H54 (cell line): ENCODE measurements at places on chromosomes 6 and 20.
A peak's percentile ranks its signal among the peaks of the same experiment; 100 is the strongest.

DNA sequence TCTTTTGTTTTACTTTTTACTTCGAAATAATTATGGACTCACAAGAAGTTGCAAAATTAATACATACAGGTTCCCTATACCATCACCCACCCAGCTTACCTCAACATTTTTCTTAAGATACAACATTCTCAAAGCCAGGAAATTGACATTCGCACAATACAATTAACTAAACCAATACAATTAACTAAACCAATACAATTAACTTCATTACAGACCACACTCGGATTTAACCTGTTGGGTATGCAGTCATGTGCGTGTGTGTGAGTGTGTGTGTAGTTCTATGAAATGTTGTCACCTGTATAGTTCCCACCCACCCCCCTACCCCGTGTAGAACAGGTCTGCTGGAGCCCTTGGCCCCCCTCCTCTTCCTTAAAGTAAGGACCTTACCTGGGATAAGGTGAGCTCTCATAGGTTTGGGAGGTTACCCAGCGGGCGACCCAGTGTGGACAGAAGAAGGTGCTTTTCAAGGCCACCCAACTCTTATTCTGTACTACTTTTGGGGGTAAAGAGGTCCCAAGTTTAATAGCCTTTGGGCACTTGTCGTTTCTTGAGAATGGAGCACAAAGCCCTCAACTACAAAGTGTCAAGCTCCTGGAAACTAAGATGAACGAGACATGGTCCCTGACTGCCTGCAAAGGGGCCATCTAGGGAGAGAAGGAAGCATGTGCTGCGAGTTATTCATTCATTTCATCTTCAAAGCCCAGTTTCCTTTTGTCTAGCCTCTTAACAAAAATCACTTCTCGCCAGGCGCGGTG is 544 bp upstream of the STK38 start:
- DNase-seq = no peak

DNA sequence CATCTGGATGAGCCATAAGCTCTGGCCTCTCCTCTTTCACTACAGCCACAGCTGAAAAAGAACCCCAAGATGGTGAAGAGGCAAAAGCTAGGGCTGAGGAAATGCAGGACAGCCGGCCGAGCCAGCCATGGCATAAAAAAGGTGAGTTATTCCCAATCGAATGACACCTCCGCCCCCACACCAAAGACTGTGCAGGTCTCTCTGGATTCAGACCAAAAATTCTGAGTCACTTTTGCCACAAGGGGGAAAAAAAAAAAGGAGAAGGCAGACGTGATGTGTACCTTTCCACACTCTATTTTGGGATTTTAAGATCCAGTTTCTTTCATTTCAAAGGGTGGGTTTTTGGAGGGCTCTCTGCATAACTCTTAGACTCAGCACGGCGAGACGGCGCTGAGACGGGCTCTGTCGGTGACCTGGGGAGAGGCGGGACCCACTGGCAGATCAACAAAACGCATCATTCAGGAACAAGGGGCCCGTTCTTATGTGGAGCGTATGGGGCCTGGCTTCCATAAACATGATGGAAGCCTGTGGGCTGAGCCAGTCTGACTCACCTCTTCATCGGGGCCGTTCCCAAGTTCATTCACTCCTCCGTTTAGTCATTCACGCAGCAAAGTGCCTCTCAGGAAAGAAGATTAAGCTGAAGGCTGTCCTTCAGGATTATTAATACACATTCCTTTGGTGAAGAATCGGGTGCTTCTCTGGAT is 54.8 kb downstream of the NFATC2 start:
- DNase-seq = peak; percentile 93

GRCh38 chr20:44780226-44780625 is 30.1 kb downstream of the RIMS4 start:
- peak; percentile 42 for DNase-seq

GRCh38 chr20:54011346-54011745 is 59.0 kb downstream of the BCAS1 start:
- no peak for DNase-seq

GRCh38 chr6:63732336-63732735 is 96.7 kb downstream of the PHF3 start:
- DNase-seq = no peak

DNA sequence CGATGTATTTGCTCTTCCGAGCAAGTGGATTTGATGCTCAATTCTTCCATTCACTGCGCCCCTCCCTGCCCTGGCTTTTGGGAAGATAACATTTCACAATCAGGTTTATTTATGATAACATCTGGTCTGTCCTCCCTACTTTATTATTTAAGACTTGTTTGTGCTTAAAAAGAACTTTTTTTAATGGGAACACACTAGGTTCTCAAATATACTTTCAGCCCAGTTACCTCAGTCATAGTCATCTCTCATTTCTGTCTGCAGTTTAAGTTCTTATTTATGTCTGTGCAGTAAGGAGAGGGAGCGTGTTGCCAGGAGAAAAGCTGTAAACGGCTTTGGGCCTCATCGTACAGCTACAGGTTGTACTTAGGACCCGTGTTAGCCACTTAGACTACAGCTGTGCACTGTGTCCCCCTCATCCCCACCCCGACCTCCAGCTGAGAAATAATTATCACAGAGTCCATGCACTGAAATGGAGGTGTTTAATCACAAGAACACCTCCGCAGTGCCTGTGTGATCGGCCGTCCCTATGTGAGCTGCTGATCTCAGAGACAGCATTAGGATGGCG is 99.3 kb downstream of the RPP40 start:
- no peak for DNase-seq

- no peak for DNase-seq
Observed at GRCh38 chr6:40816601-40817000, 222.4 kb downstream of the UNC5CL start.

DNA sequence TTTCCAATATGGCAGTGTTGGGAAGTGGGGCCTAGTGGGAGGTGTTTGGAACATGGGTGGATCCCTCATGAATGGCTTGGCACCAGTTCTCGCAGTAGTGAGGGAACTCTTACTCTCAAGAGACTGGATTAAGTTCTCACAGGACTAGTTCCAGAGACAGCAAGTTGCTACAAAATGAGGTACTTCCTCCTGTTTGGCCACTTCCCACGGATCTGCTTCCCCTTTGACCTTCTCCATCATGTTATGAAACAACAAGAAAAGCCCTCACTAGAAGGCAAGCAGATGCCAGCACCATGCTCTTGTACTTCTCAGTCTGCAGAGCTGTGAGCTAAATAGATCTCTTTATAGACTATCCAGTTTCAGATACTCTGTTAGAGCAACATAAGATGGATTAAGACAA is 3.1 kb downstream of the RSPH3 start:
- no peak for DNase-seq

DNA sequence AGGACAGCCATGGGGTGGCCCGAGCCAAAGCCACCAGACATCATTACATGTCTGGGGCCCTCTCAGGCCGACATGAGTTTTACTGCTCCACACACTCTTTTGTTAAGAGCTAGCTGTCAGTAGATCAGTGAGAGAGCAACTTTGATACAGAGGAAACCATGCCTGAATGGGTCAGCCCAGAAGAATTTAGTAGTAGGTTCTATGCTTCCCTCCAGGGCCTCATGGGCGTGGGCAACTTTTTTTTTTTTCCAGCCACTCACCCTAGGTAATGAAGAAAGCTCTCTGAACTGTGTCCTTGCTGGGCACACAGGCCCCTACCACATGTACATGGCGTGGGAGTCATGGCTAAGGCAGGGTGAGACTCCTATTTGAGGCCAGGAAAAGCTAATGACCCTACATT is 38.8 kb downstream of the HLA-F start:
- DNase-seq = no peak

DNA sequence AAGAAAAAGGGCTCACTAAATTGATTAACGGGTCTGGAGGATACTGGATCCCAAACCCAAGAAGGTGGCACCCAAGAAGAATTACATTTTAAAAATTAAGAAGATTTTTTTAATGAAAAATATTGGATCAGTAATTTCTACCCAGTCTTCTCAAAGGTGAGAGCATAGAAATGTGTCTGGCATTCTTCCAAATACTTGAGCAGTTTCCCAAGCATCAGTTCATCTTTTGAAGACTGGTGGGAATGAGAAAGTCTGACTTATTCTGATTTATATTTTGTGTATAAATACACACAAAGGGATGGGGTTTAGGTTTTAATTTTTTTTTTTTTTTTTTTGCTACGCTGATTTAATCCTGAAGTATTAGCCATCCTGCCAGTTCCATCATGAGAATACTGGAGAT is 3.3 kb downstream of the MGME1 start:
- DNase-seq = no peak

DNA sequence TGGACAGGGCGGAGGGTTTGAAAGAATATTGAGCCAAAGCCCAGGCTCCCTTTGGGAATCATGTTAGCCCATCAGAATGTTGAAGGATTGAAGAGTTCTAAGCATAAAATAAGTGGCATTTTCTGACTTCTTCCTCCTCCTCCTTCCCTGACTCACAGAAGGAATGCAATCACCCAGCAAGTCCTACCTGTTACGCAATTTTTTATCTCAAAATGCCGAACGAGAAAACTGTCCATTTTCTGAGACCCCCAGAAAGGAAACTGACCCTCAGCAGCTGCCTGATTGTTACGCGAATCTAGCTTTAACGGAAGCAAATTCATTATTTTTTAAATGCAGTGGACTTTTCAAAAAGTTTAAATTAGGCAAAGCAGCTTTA is 4.7 kb upstream of the DNAJC5 start:
- DNase-seq = no peak

- DNase-seq = no peak
Observed at GRCh38 chr6:128870746-128871145, 12.2 kb upstream of the LAMA2 start.

GRCh38 chr20:48928832-48929725 is 7.6 kb downstream of the ARFGEF2 start:
- DNase-seq = no peak

- no peak for DNase-seq
Observed at GRCh38 chr6:96907498-96907897, 9.8 kb upstream of the NDUFAF4 start.

DNA sequence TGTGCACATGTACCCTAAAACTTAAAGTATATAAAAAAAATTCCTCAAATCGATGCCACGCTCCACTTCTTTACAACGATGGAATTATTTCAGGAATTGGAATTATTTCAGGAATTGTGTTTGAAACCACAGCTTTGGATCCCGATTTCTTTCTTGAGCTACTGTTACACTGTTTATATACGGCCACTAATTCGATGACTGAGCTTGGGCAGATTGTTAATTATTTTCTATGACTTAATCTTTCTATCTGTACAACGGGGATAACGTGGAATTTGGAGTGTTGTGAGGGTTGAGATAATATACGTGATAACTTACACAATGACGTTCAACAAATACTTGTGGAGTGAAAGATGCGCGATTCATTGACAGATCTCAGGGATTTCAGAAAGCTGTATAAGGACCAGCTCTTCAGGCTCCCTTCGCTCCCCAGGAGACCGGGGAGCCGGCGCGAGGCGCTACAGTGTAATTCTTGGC is 171.3 kb downstream of the SLC16A10 start:
- DNase-seq = no peak

- DNase-seq = no peak
Observed at GRCh38 chr6:167113047-167113754, 9.7 kb upstream of the CCR6 start.

DNA sequence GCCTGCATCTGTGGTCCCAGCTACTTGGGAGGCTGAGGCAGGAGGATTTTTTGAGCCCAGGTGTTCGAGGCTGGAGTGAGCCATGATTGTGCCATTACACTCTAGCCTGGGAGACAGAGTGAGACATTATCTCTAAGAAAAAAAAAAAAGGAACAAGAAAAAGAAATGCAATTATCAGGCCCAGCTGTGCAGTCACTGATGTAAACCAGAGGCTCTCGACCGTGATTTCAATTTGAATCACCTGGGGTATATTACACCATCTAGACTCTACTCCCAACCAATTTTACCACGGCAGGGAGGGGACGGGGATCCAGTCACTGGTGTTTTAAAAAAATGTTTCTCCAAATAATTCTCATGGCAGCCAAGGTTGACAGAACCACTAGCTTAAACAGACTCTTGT is 48.8 kb upstream of the NKX2-2 start:
- no peak for DNase-seq

DNA sequence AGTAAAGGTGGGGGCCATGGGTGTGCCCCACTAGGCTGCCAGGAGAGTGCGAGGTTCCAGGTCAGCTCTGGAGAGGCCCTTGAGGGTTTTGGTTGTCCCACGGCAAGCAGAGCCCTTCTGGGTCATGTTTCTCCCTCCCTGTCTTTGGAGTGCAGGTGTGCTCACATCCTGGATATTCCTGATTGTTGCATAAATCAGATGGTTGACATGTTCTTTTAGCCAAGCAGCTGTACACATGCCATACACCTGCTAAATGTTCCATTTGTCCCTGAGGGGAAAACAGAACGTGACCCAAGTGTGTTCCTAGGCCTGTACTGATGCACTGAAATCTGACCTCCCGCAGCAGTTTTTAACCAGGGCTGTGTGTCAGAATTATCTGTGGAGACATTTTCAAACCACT is 77.5 kb upstream of the BEND3 start:
- DNase-seq = no peak

GRCh38 chr6:34066218-34066571 is 79.7 kb downstream of the GRM4 start:
- no peak for DNase-seq

DNA sequence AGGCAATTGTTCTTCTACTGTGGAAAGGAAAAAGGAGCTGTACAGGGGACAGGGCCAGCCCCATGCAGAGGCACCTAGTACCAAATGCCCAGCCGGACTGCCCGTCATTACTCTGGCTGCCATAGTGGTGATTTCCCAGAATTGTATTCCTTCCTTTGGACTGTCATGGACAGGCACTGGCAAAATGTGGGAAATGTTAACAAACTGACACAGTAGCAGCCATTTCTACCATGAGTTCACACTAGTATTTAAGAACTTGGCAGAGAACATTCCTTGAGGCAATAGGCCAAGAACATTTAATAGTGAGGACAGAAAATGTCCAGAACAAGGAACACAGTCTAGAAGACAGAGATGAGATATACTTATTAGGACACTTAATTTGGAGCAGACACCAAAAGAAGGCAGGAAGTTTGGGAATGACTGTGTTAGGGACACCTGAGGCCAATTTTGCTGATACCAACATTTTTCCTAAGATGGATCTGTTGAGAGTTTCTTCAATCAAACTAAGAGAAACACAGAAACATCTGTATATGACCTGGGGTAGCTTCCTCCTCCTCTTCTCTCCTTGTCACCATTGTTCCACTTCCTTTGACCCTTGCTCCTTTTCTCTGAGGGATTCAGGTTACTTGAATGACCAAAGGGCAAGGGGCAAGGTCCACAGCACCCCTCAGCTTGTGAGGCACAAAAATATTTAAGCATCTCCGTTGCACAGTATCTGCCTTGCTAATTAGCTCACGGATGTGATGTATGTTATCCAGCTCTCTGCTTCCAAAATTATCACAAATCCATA is 14.9 kb downstream of the ADTRP start:
- DNase-seq = no peak

GRCh38 chr20:54648421-54649142 is 173.2 kb downstream of the DOK5 start:
- no peak for DNase-seq
